ENCODE measurements at places on chromosomes 6 and 20.
A peak's percentile ranks its signal among the peaks of the same experiment; 100 is the strongest.

DNA sequence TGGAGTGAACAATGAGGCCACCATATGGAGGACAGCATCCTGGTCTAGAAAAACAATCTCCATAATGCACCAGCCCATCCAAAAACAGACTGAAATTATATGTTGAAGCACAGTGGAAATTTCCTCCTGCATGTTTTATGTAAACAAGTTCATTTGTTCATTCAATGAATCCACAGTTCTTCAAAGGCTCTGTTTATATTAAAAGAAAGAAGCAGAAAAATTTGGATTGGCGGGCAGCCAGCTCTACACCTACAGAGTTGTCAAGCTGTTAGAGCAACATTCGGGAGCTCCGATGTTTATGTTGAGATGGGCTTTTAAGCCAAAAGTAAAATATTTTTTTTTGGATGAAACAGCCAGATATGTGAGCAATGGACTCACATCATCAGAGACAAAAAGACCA lies 395.3 kb upstream of the SULF2 start:
- DNase-seq: no peak

DNA sequence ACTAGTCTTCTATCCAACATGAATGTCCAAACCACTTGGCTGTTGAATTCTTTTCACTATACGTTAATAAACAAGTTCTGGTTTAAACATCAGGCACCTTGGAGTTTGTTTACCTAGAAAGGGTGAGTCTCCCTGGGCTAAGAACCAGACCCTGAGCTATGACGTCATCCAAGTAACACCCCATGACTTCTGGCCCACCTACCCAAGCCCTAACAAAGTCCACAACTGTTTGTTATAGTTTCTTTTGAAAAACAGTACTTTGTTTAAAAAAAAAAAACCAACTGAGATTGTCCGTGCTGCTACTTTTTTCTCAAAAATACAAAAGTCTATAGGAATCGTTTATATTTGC lies 146.9 kb upstream of the BEND6 start:
- no peak for DNase-seq

DNA sequence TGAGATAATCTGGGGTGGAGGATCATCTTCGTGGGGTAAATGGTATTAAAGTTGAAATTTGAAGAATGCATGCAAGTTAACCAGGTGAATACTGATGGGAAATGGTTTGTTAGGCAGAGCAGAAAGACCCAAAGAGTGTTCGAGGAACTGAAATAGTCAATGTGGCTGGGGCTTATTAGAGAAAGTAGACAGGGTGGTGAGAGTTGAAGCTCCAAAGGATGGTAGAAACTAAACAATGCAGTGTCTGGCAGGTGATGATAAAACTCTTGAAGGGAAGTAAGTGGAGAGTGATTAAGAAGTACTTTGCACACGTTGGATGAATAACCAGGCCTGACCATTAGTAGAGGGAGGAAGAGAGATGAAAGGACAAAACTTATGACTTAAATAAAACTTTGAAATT lies 39.8 kb upstream of the CENPW start:
- DNase-seq: no peak

DNA sequence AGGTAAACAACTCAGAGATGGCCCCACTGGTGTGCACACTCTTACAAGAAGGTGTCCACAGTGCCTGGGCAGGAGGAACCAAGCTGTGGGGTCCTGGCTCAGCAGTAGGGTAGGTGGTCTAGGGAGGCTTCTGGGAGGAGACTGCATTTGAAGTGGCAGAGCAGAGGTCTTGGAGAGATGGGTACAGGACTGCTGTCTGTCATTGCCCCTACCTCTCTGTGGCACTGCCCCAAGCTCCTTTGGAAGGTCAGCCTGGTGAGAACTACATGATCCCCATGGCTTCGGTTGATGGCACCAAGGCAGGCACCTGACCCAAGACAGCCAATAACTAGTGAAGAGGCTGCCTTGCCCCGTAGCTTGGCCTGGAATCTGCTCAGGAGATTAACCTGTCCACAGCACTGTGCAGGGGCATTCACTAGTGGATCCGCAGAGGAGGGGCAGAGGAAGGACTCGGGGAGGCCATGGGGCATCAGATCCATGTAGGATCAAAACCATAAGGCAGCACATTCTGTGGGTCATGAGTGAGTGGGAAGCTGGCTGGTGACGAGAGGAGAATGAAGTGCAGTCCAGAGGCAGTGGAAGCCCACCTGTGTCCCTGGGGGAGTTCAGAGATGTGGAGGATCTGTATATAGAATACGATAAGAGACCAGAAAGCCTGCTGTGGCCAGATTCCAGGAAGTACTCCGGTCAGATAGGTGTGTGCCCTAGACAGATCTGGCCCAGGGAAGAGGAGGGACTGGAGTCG lies 162.0 kb downstream of the GRM4 start:
- DNase-seq: no peak

DNA sequence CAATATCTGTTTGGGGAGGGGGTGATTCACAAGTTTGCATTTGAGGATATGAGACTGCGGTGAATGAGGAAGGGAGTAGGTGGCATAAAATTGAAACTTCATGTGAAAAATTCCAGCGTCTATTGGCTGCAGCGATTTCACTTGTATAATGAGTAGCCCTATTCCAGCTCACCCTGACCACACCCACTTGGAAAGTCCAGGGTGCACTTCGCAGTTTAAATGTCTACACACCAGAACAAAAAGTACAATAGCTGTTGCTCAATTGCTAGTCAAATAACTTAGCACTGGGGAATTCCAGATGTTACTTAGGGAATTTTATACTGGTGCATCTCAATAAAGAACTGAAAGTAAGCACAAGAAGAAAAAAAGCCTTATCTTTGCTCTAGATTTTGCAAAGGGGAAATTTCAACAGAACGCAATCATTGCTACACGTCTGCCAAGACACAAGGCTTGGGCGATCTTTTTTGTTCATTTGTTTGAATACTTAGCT lies 6.3 kb downstream of the TNFAIP3 start:
- peak; percentile 87 for DNase-seq

- DNase-seq: no peak
These were observed 140.9 kb downstream of the LPA start for GRCh38 chr6:160523223-160523622.

DNA sequence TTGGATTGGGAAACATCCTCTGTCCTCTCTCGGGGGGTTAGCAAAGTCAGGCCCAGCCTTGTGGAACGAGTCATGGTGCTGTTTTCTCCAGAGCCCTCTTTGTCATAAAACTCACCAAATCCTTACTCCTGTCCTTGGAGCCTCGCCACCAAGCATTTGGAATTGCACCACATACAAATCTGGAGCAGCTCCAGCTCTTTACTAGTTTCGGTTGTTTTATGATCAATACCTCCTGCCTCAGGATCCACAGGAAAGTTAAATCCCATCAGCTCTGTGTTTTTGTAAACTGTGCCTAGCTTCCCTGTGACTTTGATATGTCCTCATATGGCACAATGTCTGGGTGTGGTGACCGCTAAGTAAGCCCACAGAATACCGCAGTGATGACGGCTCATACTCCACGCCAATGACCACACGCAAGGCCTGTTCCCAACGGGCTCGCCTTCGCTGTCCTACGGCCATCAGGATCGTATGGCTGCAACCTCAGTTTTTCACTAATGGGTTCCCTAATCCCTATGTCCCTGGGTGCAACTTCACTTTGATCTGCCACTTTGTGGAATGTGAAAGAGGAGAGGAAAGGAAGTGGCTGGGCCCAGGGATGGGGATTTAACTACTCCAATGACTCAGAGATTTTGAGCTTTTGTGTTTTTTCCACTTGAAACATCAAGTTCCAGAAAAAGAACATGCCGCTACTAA lies 111.3 kb upstream of the FOXQ1 start:
- no peak for DNase-seq

GRCh38 chr20:50400705-50401586 lies 109.2 kb upstream of the PTPN1 start:
- DNase-seq: no peak

DNA sequence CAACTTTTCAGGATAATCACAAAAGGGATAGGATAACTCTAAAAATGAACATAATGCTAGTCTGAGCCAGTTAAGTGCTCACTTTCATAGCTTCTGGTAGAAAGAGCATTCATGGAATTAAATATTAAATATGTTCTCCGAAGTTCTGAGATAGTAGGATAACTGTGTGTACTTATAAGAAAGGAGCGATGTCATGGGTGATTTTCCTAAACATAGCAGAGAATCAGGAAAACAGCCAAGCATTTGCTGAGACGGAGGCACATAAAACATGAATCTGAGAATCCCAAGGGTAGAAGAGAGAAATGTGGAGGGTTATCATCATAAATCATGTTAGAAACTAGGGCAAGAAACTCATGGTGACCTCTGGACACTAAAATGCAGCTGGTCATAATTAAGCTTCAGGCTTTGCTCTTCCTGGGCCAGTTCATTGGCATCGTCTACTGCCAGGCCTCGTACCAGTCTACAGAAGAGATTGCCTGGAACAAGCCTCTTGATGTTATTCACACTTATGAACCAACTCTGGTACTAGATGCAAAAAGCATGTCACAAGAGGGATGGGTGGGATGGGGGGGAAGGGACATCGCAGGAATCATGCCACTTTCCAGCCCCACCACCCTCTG lies 436.6 kb downstream of the PRKN start:
- DNase-seq: no peak

GRCh38 chr20:61912665-61913422 lies 152.8 kb downstream of the TAF4 start:
- DNase-seq: no peak

- no peak for DNase-seq
These were observed 60.1 kb downstream of the SYNJ2 start for GRCh38 chr6:158041788-158042187.

GRCh38 chr6:137417396-137417795 lies 76.8 kb downstream of the OLIG3 start:
- no peak for DNase-seq

DNA sequence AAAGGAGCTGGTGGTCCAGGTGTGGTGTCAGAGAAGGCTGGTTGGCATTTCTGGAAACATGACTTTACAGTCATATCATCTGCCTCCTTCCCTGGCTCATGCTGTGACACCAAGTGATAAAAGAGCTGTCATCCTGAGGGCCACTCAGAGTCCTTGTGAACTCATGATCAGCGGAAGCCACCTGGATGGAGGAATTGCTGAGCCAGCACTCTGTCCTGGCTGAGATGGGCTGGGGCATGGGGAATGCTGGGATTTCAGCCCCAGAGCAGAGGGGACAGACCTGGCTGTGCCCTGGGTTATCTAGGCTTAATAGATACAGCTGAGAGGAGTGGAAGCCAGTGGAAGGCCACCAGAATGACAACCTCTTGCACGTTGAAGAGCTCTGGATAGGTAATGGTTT lies 214.3 kb downstream of the DHX35 start:
- DNase-seq: no peak

DNA sequence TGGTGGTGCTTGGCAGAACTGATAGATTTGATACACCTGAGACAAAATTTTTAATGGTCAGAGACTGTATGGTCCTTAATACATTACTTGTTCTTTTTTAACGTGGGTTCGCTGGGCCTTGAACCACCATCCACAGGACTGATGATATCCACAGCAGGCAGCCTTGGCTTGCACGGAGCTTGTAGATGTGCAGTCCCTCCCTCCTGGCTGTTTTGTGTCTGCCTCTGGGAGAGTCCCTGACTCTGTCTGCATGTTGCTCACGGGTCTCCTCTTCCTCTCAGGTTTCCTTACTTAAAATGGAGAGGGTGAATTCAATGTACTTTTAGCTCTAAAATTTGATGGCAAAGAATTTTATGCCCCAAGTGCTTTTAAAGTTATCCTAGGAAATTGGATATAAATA lies 17.5 kb downstream of the KIF25 start:
- DNase-seq: no peak

DNA sequence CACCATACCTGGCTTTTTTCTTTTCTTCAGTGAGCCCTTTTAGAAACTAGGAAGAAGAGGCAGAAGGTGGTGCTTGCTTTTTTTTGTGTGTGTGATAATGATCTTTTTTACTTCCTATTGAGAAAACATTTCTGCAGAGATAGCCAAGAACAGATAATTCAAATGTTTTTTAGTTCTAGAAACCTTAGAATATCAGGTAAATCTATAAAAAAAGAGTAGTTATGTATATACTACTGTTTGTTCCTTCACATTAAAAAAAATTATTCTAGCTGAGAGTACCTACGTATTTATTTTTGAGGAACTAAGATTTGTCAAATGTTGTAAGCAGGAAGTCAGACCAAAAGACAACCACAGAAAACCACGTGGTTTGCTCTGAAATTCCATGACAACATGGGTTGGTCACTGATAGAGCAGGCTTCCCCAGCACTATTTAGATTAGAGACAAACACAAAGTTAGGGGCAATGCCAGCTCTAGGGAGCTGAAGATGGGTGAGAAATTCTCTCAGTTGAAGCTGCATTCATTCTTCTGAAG lies 12.8 kb downstream of the STK4 start:
- peak; percentile 87 for DNase-seq

GRCh38 chr20:38357653-38358207 lies 11.4 kb downstream of the LBP start:
- no peak for DNase-seq

- no peak for DNase-seq
These were observed 9.1 kb downstream of the BANF2 start for GRCh38 chr20:17708675-17709360.

GRCh38 chr6:136169394-136170148 lies 80.5 kb downstream of the MTFR2 start:
- DNase-seq: no peak

- DNase-seq: no peak
These were observed 80.4 kb upstream of the PMEPA1 start for GRCh38 chr20:57790176-57790575.

GRCh38 chr6:127297502-127298070 lies 30.9 kb downstream of the RNF146 start:
- DNase-seq: no peak

GRCh38 chr6:42177514-42178364 lies 4.6 kb downstream of the GUCA1A start:
- DNase-seq: peak; percentile 6

DNA sequence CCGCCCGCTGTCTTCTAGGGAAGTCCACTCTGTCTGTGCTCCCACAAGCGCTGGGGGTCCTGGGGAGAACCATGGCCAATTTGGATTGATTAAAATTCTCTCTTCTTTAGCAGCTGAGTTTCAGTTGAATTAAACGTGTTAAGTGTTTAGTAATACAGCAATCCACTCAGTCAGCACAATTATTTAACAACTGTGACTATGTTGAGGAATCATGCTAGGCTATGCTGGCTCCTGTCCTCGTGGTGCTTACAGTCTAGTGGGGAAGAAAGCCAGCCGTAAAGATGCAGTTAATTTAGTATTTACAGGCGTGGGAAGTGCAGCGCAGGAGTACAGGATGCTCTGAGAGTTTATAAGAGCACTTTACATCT lies 88.9 kb upstream of the FOXP4 start:
- DNase-seq: no peak

DNA sequence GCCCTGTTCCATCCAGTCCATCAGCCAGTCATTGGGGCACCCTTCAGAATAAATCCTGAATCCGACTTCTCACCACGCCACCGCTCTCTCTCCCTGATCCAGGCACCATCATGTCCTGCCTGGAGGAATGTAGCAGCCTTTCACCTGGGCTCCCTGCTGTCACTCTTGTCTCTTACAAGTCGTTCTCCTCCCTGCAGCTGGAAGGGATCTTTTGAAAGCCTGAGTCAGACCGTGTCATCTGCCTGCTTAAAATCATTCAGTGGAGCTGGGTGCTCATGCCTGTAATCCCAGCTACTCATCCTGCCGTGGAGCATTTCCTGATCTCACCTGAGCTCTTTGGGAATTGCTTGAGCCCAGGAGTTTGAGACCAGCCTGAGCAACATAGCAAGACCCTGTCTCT lies 19.2 kb upstream of the KCNG1 start:
- DNase-seq: no peak

Measured in CD4-positive, alpha-beta T cell treated with Interleukin-12 subunit alpha and Interleukin-12 subunit beta, for 1 hour (primary cell).